ENCODE measurements at places on chromosomes 2 and 18. TPM values are rescaled to one million over a fixed set of nuclear protein-coding genes. Genes with fewer than 3 reads are reported as not detected.

DNA sequence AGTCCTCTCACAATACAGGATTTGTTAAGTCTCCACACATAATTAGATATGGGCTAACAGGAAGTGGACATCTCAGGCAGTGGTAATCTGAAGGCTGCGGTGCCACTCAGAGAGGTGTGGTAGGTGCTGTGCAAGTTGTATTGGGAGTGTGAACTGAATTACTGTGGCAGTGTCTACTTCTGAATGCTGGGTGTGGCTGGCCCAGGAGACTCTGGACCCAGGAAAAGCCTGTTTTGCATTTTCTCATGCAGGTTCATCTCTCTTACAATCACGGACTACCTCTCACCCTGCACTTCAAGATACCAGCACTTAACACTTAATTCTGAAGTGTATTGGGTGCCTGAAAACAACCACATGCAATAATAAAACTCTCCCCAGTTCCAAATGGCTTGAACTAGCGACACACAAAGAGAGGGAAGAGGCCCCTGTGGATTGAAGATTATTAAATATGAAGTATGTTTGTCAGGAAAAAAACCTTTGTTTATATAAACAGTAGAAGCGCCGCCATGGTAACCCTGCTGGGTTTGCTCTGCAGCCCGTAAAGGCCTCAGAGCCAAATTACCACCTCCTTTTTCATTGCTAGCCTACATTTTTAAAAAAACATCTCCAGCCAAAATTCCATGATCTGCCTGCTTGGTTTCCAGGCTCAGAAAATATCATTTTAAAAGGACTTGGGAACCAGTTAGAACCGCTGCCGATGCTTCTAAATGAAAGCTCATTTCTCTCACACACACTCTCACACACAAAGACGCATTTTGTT is 77.5 kb downstream of the GFPT1 start:
- DNase-seq = no peak

DNA sequence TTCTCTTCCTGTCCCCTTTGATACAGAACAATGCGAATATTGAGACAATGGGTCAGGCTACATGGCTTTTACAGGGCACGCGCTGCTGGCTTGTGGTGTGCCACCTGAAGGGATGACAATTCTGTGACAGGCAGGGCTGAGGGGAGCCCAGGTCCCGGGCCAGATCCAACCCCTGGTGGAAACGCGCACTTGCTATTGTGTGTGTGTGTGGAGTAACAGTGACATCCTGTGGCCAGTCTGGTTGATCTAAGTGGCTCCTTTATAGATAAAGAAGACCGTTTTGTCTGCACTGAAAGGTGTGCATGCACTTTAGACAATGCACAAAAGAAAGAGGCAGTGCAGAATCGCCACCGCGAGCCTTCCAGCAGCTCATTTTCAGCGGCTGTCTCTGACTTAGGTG is 273.6 kb downstream of the HRH4 start:
- DNase-seq = no peak

DNA sequence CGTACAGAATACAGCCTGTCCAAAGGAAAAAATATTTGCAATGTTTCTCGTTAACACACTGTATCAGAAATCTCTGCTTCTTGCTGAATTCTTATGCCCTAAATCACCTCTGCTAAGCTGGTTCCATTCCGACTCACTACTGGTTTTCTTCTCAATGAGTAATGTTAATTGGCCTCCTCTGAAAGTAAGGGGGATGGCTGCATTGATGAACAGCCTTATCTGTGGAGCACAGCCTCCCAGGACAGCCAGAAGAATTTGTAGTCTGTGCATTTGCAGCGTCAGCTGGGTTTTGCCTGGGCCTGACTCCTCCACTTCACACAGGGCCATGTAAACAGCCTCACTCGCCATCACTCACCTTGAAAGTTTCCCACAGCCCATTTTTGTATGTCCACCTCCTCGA is 127.7 kb downstream of the RNF152 start:
- no peak for DNase-seq

DNA sequence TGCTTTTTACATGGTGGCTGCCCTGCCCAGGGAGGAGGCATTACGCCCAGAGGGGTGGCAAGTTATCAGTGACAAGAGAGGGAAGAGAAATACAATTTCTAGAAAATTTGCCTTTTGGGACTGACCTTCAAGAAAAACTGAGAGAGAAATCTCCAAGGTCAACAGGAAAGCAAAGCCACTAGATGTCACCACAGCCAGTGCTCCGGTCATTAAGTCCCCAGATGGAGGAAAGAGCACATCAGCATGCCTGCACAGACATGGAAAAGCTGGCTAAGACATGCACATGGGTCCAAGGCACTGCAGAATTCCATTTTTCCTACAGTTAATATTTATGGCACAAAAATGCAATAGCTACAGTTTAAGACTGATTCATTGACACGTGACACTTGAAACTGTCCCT is 21.0 kb downstream of the FHL2 start:
- no peak for DNase-seq

The FEV gene
- not detected for total RNA-seq

- no peak for DNase-seq
These were observed 43.5 kb upstream of the NPAS2 start for GRCh38 chr2:100776445-100776844.

The FTCDNL1 gene
- total RNA-seq = 1.3 TPM

The PID1 gene
- total RNA-seq = 3.3 TPM

DNA sequence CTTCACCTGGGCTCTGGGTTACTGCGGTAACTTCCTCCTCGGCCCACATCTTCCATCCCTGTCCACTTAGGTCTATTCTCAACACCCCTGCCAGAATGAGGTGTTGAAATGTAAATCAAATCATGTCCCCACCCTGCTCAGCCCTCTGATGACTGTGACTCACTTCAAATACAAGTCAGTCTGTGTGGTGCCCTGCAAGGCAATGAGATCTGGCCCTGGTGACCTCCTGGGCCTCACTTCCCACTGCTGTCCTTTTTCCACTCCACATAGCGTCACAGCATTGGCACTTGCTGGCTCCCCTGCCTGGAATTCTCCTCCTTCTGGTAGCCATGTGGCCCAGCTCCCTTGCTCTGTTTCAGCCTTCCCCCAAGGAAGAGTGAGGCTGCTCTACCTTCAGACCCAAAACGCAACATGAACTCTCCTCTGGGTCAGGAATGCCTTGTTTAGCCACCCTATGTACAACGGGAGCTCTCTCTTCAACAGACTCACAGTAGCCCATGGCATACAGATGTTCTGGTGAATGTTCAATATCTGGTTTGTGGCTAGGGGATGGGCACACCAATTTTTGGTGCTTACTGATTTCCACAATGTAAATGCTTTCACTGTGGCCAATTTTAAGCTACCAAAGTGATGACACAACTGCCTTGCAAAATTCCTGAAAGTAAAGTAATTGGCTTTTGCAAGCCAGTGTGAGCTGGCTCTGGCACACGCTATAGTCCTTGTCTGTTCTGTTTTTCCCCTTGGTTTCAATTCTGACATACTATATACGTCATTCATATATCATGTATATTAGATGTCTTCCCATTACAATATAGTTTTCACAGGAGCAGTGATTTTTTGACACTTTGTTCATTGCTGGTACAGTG is 550.3 kb upstream of the HS6ST1 start:
- no peak for DNase-seq

DNA sequence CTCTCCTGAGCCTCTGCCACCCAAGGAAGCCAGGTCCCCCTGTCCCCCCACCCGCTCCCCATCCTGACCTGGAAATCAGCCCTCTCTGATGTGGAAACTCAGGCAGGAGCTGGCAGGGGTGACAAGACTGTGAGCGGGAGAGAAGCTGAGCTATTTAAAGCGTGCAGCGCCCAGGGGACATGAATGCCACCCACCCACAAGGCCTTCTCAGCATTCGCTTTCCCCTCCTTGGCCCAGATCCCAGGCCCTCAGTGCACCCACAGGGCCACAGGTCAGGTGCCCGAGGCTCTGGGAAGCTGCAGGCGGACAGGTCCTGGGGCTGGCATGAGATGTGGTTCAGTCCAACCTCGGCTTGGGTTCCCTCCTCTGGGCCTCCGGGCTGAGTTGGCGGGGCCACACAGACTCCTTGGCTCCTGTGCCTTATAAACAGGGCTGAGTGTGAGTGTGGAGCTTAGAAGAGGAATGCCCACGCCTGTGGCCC is 168.3 kb downstream of the SMAD7 start:
- DNase-seq = no peak

DNA sequence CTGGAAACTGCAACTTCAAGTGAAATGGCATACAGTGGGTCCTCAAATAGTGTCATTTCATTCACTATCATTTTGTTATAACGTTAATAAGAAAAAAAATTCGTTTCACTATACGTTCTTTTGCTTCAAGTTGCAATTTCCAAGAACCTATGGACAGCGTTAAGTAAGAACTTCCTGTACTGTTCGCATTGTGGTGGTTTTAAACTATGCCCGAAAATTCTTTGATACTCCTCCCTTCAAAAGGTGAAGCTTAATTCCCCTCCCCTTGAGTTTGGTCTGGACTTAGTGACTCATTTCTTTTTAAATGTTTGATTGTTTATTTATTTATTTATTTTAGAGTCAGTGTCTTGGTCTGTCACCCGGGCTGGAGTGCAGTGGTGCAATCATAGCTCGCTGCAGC is 20.7 kb downstream of the GNLY start:
- DNase-seq = no peak

DNA sequence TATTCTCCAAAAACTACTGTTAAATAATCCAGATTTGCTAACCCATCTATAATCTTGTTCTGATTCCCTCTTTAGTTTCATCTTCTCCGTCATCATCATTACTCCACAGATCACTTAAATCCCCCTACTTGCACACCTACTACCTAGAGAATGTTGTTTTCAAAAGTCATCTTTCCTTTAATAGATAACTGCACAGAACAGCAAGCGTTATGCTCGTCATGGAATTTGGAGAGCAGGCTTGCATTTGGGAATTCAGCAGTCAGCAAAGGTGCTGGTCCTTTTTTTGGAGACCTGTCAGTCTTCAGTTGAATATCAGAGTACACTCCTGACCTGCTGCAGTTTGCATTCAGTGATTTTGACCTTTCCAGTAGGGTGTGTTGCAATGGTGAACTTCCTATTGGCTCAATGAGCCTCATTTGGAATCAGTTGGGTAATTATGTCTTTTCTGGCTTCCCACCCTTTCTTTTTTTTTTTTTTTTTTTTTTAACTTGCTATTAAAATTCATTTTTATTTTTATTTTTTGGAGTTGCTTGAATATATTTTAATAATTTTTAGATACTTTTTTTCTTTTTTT is 110.6 kb downstream of the HNRNPLL start:
- DNase-seq = no peak

- peak; percentile 9 for DNase-seq
These were observed 898.9 kb downstream of the CPS1 start for GRCh38 chr2:211455216-211455841.

The CNRIP1 gene
- 7.9 TPM for total RNA-seq

Measured in kidney epithelial cell (primary cell).